Activated naive CD8-positive, alpha-beta T cell treated with anti-CD3 and anti-CD28 coated beads, Interleukin-2, amount 50 U/mL, for 24 hours (primary cell): ENCODE measurements at places on chromosomes 1 and 21.
A peak's percentile ranks its signal among the peaks of the same experiment; 100 is the strongest.

- no peak overlapping the region for H3K4me3 ChIP-seq
- no peaks in the 10 kb centered on the region for H3K4me1 ChIP-seq
- H3K36me3 ChIP-seq: no peaks in the 10 kb centered on the region
- peaks cover 4% of the 10 kb centered on the region for H3K27me3 ChIP-seq
- H3K27ac ChIP-seq: no peak overlapping the region
These were observed 24.2 kb upstream of the OSBPL9 start for GRCh38 chr1:51592711-51593110.

- H3K27me3 ChIP-seq: peaks cover 18% of the 10 kb centered on the region
- H3K27ac ChIP-seq: no peak overlapping the region
These were observed 3.8 kb upstream of the NCMAP start for GRCh38 chr1:24551960-24552571.

- no peaks in the 10 kb centered on the region for H3K27me3 ChIP-seq
- no peaks in the 10 kb centered on the region for H3K4me1 ChIP-seq
- no peak for DNase-seq
- no peak overlapping the region for H3K4me3 ChIP-seq
- H3K36me3 ChIP-seq: no peaks in the 10 kb centered on the region
These were observed 262.5 kb upstream of the ZP4 start for GRCh38 chr1:238153253-238153652.

DNA sequence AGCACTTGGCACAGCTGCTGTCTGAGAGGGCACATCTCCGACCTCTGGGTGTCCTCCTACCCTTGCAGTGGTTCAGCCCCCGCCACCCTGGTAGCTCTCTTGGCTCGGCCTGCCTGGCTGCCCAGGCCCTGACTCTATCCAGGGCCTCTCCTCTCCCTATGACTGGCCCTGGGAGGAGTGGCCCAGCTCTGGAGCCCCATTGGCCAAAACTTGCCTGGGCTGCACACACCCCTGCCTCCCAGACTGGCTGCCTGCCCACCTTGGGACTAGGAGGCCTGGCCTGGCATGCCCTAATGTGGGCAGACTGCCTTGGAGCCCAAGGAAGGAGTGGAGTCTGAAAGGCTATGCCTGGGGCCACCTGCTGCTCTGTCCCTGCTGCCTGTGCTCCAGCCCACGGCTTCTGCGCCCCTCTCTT lies 33.6 kb downstream of the ACOT11 start:
- H3K4me3 ChIP-seq: no peak overlapping the region
- DNase-seq: no peak
- no peak overlapping the region for H3K27ac ChIP-seq
- no peaks in the 10 kb centered on the region for H3K36me3 ChIP-seq
- H3K4me1 ChIP-seq: no peaks in the 10 kb centered on the region
- H3K27me3 ChIP-seq: no peaks in the 10 kb centered on the region

- H3K27me3 ChIP-seq: peaks cover 6% of the 10 kb centered on the region
- no peak overlapping the region for H3K4me3 ChIP-seq
- DNase-seq: no peak
These were observed 24.6 kb downstream of the C2CD2 start for GRCh38 chr21:41929248-41929647.

- no peaks in the 10 kb centered on the region for H3K27me3 ChIP-seq
- H3K36me3 ChIP-seq: no peaks in the 10 kb centered on the region
- H3K27ac ChIP-seq: no peak overlapping the region
- no peak overlapping the region for H3K4me3 ChIP-seq
- DNase-seq: no peak
These were observed 447.9 kb downstream of the PLA2G4A start for GRCh38 chr1:187276677-187277076.

- H3K36me3 ChIP-seq: no peaks in the 10 kb centered on the region
- H3K27me3 ChIP-seq: peaks cover 2% of the 10 kb centered on the region
- no peak overlapping the region for H3K4me3 ChIP-seq
- H3K4me1 ChIP-seq: no peaks in the 10 kb centered on the region
- H3K27ac ChIP-seq: no peak overlapping the region
These were observed 163.6 kb upstream of the ARHGEF16 start for GRCh38 chr1:3290915-3291314.

DNA sequence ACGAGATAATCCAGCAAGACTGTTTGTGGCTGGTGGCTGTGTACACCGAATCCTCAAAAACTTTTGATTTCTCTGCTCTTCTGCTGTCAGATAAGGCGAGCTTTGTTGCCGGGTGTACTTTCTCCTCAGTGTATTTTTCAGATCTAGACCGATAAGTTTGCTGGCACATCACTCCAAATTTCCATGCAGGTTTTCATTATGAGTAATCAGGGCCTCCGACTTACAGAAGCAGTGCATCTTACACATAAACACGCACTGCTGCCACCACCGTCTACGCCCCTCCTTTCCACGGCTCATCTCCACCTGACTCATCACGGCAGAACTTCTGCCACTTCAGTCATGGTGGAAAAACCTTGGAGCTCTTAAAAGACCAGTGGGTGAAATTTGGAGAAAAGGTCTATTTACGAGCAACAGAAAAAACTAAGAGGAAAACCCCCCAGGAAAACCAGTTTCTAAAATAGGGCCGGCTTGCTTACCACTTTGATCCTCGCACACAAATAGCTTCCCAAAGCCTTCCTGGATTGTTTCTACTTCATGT lies 7.7 kb downstream of the ZBTB21 start:
- peak overlapping the region; percentile 94 for H3K27ac ChIP-seq
- peak overlapping the region; percentile 49 for H3K4me3 ChIP-seq
- H3K27me3 ChIP-seq: no peaks in the 10 kb centered on the region
- H3K36me3 ChIP-seq: peaks cover 67% of the 10 kb centered on the region
- DNase-seq: peak; percentile 69

- no peaks in the 10 kb centered on the region for H3K27me3 ChIP-seq
- H3K36me3 ChIP-seq: no peaks in the 10 kb centered on the region
- no peak for DNase-seq
- no peak overlapping the region for H3K4me3 ChIP-seq
- H3K4me1 ChIP-seq: no peaks in the 10 kb centered on the region
- no peak overlapping the region for H3K27ac ChIP-seq
These were observed 159.5 kb upstream of the KCTD3 start for GRCh38 chr1:215407575-215407974.

DNA sequence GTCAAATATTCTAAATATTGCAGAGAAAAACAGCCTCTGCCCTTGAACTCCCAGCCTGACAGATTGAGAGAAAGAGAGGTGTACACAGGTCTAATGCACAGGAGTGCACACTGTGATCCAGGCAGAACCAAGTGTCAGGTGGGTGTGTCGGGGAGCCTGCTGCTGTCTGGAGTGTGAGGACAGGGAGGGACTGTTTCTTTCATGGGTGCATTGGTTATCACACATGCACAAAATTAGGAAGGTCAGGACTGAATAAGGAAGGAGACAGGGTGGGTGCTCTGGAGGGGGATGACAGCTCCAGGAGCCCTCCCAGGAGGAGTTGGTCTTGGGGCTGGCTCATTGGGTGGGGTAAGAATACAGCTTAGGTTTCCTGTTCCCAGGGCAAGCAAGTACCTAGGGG lies 13.3 kb upstream of the PINK1 start:
- DNase-seq: no peak
- H3K4me3 ChIP-seq: no peak overlapping the region
- peaks cover 5% of the 10 kb centered on the region for H3K4me1 ChIP-seq
- H3K27me3 ChIP-seq: peaks cover 9% of the 10 kb centered on the region
- H3K36me3 ChIP-seq: no peaks in the 10 kb centered on the region

DNA sequence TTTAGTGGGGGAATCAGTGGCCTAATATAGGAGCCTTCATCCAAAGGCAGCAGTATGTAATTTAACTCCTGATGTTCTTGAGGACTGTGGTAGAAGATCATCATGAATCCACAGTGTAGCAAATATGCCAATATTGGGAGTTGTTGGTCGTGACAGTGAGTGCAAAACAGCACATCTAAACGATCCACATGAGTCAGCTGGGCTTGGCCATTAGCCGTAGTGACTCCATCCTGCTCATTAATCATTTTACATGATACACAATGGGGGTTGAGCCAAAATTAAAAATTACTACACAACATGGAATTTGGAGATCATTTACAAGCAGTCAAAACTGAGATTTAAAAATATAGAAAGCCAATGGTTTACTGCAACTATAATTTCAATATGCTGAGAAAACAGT lies 653.9 kb upstream of the CAMK1G start:
- peaks cover 4% of the 10 kb centered on the region for H3K27me3 ChIP-seq
- no peak overlapping the region for H3K4me3 ChIP-seq
- H3K36me3 ChIP-seq: no peaks in the 10 kb centered on the region

DNA sequence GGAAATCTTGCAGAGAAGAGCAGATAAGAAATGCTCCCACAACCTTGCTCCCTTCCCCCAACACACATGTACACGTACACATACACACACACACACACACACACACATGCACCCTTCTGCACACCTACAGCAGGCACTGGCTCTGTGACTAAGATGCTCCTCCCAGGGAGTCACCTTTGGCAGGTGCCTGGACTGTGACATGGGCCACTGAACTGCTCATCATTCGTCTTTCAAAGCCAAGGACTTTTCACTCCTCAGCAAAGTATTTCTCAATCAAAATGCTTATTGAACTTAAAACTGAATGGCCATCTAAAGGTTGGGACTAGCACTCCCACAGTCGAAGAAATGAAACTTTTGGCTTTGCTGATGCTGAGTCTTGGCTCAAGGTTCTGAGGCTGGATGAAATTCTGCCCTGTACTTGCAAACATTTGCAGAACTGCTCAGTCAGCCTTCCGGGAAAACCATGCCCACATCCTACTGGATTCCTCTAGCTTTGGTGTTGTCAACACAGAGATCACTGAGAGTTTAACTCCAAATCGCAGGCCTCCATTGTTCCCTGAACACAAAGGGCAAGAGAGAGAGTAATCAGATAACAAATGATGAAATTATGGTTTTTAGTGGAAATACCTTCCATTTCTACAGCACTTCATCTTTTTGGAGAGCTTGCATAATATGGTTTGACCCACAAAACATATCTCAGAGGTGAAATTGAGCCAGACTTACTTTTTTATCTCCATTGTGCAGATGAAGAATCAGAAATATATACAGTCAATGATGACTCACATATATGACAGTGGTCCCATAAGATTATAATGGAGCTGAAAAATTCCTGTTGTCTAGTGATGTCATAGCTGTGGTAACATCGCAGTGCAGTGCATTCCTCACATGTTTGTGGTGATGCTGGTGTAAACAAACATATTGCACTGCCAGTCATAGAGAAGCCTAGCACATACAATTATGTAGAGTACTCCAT lies 72.4 kb upstream of the BCAR3 start:
- no peaks in the 10 kb centered on the region for H3K27me3 ChIP-seq
- no peak overlapping the region for H3K27ac ChIP-seq
- no peak for DNase-seq
- H3K4me3 ChIP-seq: no peak overlapping the region
- H3K36me3 ChIP-seq: no peaks in the 10 kb centered on the region
- peaks cover 34% of the 10 kb centered on the region for H3K4me1 ChIP-seq

GRCh38 chr1:20212685-20213331 lies 26.5 kb upstream of the PLA2G2C start:
- H3K4me3 ChIP-seq: peak overlapping the region; percentile 59
- peak overlapping the region; percentile 79 for H3K27ac ChIP-seq
- peak; percentile 72 for DNase-seq
- H3K4me1 ChIP-seq: peaks cover 43% of the 10 kb centered on the region
- H3K36me3 ChIP-seq: no peaks in the 10 kb centered on the region
- H3K27me3 ChIP-seq: peaks cover 51% of the 10 kb centered on the region

- peaks cover 14% of the 10 kb centered on the region for H3K4me1 ChIP-seq
- no peak overlapping the region for H3K27ac ChIP-seq
- no peak for DNase-seq
- peaks cover 59% of the 10 kb centered on the region for H3K27me3 ChIP-seq
- H3K4me3 ChIP-seq: no peak overlapping the region
- no peaks in the 10 kb centered on the region for H3K36me3 ChIP-seq
These were observed 2.5 kb upstream of the F3 start for GRCh38 chr1:94543893-94544635.

DNA sequence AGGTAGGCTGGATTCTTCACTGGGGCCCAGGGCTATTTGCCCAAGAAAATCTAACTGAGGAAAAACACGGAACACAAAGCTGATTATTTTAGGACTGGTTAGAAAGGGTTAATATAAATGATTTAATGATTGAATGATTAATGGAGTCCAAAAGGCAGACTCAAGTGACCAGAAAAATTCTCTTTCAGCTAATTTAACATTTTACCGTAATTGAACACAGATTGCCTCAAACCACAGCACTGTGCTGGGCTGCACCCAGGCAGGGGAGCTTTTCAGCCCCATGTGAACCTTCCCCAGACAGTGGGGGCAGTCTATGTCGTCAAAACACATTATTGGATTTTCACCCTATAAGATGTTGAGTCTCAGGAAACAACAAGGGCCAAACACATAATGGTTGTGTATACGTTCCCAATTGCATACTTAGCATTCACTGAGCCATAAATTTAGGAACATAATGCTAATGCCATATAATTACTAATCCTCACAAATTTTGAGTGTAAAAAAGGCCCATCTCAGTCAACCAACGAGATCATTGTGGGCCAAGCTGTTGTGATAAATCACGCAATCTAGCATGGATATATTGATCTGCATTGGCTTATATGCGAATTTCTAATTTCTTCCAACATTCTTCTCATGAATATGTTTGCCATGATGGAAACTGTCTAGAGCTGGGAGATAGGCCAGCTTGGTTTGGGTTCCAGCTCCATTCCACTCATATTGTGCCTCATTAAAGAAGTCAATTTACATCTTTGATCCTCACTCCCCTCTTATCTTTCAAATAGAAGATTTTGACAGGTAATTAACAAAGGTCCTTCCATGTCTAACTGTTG lies 27.7 kb downstream of the DSCAM start:
- no peaks in the 10 kb centered on the region for H3K4me1 ChIP-seq
- no peaks in the 10 kb centered on the region for H3K27me3 ChIP-seq

GRCh38 chr1:172581779-172582178 lies 48.8 kb downstream of the SUCO start:
- DNase-seq: no peak
- peaks cover 31% of the 10 kb centered on the region for H3K36me3 ChIP-seq
- no peak overlapping the region for H3K4me3 ChIP-seq
- peaks cover 18% of the 10 kb centered on the region for H3K4me1 ChIP-seq

DNA sequence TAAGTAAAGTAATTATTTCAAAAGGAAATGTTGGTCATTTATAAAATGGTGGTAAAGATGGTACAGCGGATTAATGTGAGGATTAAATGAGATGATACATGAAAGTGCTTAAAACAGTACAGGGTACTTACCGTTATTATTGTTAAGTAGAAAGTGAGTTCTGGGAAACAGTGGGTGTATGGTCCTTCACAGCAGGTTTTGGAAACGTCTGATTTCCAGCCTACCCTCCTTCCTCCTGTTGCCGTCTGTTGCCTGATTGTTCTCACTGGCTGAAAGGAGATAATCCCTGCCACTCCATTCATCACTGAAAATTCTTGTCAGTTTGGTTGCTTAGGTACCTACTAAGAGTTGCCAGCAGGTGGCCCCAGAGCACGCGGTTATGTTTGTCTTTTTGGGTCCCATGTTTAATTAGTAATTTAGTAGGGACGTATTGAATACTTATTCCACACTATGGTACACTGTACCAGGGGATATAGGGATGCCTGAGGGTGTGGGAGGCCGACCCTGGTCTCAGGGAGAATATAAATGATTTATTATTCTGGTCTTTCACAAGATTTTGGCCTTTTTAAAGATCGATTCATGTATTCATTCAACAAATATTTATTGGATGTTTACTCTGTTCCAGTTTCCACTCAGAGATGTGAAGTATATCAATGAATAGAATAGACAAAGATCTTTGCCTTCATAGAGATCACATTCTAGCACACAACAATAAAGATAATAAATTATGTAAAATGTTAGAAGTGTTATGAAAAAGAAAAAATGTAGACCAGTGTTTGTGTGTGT lies 30.8 kb upstream of the RPTN start:
- no peaks in the 10 kb centered on the region for H3K36me3 ChIP-seq
- peaks cover 2% of the 10 kb centered on the region for H3K27me3 ChIP-seq
- H3K4me1 ChIP-seq: peaks cover 9% of the 10 kb centered on the region
